GF-D8 (cell line): ENCODE measurements at places on chromosomes 12 and 14.

- no peak for DNase-seq
Observed at GRCh38 chr12:109572506-109572845, 828 bp downstream of the MMAB start.

DNA sequence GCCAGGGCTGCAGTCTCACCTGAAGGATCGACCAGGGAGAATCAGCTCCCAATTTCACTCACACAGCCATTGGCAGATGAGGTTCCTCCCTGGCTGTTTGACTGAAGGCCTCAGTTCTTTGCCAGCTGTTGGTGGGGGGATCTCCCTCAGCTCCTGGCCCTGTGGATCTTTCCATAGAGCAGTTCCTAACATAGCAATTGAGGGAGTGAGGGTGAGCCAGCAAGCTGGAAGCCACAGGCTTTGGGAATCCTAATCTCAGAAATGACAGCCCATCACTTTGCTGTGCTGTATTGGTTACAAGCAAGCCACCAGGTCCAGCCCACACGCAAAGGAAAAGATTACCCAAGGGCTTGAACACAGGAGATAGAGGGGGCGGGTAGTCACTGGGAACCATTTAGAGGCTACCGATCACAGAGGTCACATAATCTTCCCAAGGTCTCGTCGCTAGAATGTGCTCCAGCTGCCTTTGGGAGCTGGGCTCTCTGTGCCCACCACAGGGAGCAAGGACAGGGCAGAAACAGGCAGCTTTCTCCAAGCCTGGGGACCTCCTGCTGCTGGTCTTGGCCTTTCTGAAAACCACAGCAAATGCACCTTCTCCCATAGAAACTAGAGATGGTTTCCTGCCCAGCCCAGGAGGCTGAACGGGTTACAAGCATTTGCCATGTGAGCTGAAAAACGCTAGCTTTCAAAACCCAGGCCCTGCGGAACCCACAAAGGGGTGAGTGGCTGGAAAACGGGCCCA, 4.6 kb upstream of the OTUB2 start:
- no peak for DNase-seq

DNA sequence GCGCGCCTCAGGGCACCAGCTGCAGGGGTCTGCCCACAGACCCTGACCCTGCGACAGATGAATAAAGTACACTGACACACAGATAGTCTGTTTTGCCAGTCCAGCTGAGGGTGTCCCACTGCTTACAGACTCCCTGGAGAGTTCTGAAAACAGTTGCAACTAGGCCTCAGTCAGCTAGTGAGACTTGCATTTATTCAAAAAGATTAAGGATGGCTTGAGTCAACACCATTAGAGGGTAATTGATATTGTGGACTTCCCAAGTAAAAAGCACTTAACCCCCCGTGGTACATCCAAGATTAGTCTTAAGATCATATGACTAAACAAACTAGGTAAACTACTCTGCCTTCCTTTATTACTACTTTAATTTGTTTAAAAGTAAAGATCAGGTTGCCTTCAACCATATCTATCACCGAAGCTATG, 11.1 kb upstream of the PSEN1 start:
- DNase-seq: no peak

GRCh38 chr14:21109377-21110138, 8.7 kb downstream of the TMEM253 start:
- no peak for DNase-seq

DNA sequence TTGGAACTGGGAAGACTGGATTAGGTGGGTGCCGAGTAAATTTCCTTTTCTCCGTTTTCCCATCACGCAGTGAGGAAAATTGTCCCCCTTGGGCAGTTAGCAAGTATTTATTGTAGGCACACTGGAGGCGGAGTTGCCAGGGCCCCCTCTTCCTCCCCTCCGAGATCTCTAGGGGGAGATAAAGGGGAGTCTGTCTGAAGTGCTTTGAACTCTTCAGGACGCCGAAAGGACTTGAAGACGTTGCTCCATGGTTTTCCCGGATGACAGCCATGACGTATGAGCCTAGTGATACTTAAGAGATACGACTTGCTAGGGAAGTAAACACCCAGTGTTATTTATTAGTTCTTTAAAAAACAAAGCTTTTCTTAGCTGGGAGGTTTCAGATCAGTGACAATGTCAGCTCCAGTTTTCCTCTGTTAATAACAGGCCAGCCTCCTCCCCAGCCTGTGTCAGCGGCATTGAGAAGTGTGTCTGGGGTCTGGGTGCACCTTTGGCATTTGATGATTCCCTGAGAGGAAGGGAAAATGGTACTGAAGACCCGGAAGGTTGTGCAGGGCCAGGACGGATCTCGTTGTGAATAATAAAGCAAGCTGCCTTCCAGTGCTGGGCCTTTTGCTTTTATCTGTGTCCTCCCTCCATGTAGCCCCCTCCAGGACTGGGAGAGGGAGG, 78.7 kb downstream of the TSPAN9 start:
- DNase-seq: no peak

DNA sequence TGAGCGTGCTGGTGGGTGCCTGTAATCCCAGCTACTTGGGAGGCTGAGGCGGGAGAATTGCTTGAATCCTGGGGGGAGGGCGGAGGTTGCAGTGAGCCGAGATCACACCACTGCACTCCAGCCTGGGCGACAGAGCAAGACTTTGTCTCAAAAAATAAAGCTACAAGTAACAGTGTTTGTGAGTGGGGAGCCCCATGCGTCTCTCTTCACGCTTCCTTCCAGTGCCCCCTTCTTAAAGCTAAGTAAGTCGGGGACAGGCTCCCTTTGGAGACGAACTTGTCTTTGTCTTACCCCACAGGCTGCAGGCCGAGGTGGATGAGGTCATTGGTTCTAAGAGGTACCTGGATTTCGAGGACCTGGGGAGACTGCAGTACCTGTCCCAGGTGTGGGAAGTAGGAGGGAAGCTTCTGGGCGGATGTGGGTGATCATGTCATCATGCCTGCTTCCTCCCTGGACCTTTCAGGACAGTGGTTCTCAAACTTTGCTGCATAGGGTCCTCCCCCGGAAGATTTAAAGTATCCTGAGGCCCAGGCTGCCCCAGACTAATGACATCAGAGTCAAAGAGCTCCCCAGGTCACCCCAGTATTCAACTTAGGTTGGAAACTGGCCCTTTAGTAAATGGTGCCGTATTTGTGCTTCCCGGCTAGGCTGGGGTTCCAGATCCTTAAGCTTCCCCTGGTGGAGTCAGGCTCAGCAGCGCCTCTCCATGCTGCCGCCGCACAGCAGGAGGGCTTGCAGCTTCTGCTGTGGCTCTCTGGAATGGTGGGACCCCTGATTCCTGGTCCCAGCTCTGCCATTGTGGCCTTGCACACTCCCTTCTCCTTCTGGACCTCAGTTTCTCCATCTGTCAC, 37.1 kb downstream of the CYP46A1 start:
- DNase-seq: no peak

- no peak for DNase-seq
Observed at GRCh38 chr12:22329621-22330020, 4.9 kb downstream of the ST8SIA1 start.

DNA sequence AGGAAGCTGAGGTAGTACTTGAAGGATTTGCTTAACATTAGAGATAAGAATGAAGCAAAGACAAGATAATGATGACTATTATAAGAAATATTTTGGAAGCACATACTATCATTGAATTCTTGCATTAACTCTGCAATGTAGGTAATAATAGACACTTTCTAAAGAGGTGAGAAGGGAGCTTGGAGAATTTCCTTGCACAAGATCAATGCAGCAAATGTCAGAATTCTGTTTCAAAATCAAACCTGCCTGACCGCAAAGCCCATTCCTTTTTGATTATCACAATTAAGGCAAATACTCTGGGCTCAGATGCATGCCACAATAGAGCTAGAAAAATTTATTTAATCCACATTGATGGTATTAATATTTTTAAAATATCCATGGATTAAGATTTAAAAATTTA, 50.4 kb upstream of the RIC8B start:
- DNase-seq: no peak

DNA sequence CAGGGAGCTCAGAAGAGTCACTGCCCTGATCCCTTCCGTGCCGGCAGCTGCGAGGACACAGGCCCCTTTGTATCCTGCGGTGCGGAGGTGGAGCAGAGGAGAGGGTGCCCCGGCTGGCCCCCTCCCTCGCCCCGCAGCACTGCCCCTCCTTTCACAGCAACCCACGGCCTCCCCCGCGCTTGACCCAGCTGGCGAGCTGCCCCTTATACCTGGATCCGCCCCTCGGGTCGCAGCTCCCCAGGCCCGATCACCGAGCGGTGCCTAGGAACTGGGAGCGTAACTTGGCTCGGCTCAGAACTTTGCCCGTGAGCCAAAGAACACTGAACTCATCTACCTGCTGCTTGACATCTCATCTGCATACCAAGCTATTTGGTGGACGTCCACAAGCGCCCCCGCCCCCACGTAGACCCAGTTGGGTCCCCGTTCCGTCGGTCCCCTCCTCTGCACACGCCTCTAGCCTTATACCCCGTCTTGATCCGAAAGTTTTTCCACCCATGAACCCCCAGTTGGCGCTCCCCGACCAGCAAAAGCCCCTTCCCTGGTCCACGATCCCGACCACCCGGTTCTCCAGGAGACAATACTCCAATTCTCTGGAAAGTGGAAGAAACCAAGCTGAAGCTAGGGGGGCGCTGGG, 697 bp upstream of the DNAJC14 start:
- peak; percentile 46 for DNase-seq
